ENCODE measurements at places on chromosomes 7 and 10.

GRCh38 chr7:107854989-107855388 lies 36.0 kb upstream of the DLD start:
- no peak for DNase-seq

GRCh38 chr10:75398692-75399460 lies 2.7 kb downstream of the ZNF503 start:
- no peak for DNase-seq

GRCh38 chr7:20299647-20300312 lies 30.9 kb upstream of the ITGB8 start:
- DNase-seq: no peak

GRCh38 chr10:121245754-121246153 lies 352.5 kb downstream of the FGFR2 start:
- DNase-seq: no peak

GRCh38 chr7:18721429-18721828 lies 225.9 kb downstream of the HDAC9 start:
- DNase-seq: no peak

- no peak for DNase-seq
Observed at GRCh38 chr7:98573816-98574215, 43.3 kb upstream of the NPTX2 start.

- no peak for DNase-seq
Observed at GRCh38 chr10:117547016-117547715, 4.6 kb downstream of the EMX2 start.

DNA sequence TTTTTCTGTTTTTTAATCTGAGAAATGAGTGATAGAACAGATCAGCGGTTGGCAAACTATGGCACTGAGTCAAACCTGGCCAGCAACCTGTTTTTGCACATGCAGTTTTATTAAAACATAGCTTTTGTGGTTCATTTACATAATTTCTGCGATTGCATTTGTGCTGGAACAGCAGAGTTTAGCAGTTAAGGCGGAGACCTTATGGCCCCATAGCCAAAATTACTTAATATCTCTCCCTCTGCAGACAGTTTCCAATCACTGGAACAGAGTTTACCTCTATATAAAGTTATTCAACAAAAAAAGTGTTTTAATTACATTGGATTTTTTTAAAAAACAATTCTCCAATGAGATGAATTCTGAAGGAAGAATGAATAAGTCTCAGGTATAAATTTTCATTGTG lies 212.1 kb downstream of the DGKB start:
- no peak for DNase-seq

DNA sequence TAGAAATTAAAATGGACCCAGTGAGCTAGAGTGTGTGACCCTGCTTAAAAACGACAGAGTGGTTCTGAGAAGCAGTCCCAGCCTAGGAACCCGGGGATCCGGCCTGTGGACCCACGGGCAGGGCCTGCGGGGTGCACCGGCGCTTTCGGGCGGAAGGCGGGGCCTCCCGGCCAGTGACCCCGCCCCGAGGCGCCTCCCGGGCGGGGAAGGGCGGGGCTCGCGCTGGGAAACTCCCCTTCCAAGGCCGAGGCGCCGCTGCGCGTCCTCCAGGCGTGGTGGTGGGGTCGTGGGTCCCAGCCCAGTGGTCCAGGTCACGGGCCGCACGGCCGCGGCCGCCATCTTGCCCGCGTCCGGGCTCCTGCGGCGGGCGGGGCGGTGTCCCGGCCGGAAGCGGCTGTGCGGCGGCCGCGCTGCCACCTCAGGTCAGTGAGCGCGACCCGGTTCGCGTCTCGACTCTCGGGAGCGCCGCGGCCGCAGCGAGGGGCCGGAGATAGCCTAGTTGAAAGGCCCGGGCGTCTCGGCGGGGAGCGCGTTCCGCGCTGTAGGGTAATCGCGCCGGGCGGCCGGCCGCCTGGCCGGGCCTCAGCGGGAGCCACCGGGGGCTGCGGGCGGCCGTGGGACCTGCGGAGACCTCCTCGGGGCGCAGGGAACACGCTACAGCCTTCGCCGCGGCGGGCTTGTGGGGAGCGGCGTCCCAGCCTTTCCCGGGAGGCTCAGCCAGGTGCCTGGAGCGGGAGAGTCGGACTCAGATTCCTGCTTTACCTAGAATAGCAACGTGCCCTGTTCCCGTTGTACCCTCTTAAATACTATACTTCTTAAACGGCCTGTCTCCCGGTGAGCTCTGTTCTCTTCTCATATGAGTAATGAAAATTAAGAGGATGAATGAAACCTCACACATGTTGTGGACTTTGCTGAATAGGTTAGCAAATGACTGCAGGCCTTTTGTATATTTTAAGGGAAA lies at the start of gene MIOS:
TSS of gene MIOS (plus strand) at position 234 of the 961 bp plus-strand sequence. CDS start 5,592 bp downstream, outside the sequence.
- peak; percentile 53 for DNase-seq

GRCh38 chr7:90771281-90771680 lies 175.2 kb downstream of the CDK14 start:
- no peak for DNase-seq

DNA sequence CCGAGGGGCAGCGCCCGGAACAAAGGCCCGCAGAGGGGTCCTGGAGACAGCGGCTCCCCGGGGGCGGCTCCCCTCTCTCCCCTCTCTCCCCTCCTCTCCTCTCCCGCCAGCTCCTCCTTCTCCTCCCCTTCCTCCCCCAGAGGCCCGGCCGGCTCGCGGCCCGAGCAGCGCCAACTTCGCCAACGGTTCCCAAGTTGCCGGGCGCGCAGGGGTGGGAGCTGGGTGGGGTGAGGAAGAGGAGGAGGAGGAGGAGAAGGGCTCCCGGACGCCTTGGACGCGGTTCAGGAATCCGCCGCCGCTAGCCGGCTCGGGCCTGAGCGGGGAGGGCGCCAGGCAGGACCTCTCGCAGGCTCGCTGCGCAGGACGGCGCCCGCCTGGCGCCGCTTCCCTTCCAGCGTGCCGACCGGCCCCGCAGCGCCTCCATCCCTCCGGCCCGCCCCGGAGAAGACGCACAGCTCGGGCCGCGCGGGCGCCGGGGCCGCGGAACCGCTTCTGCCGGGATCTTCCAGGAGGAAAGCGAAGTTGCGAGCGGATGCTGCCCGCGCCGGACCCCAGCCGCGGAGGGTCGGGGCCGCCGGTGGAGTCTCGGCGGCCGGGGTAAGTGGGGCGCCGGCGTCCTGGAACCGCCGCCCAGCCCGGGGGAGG lies at the start of gene CHST3:
TSS of gene CHST3 (plus strand) at position 298 of the 645 bp plus-strand sequence. CDS start 41,448 bp downstream, outside the sequence.
- DNase-seq: no peak

- DNase-seq: no peak
Observed at GRCh38 chr7:50369143-50370026, 64.9 kb downstream of the IKZF1 start.

- no peak for DNase-seq
Observed at GRCh38 chr10:96370584-96371157, 11.9 kb upstream of the OPALIN start.

DNA sequence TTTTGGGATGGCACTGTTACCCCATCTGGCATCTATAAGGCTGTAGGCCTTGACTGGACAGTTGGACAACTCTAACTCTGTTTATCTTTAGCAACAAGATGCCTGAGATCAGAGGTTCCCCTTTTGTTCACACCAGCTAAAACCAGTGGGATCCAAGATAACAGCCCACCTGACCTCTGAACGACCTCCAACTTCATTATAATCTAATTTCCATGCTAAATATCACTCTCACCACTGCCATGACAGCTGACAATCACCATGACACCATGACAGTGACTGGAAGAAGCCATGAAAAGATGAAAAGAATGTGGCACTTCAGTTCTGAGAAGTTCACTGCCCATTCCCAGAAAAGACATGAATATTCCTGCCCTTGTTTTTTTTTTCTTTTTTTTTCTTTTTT lies 281.4 kb upstream of the TAC1 start:
- no peak for DNase-seq

DNA sequence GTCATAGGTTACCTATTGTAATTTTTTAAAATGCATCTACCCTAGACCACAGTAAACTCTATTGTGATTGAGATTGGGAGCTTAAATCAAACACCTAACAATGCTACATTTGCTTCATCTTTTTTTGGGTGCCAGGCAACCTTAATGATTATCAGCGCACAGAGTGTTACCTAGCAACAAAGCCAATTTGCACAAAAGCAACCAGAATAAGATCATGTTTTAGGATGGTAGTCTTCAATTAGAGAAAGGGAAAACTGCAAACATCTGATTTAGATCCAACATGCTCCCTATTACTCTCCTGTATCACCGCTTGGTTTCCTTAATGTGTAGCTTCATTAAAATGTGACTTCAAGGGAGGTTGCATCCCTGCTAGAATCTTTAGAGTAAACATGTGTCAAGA lies 226.9 kb downstream of the ABCA13 start:
- DNase-seq: no peak

- DNase-seq: no peak
Observed at GRCh38 chr7:26574476-26574875, 282.8 kb downstream of the SNX10 start.

- no peak for DNase-seq
Observed at GRCh38 chr10:70376436-70377378, 5.7 kb downstream of the LRRC20 start.

- DNase-seq: no peak
Observed at GRCh38 chr7:20193242-20193777, 23.9 kb downstream of the MACC1 start.

GRCh38 chr10:94683214-94684054 lies at the start of gene CYP2C18:
TSS of gene CYP2C18 (plus strand) at chr10:94683729. CDS start at chr10:94683820, 91 bp downstream.
- DNase-seq: no peak

GRCh38 chr7:139264220-139264619 lies 33.2 kb downstream of the UBN2 start:
- no peak for DNase-seq

All from amniotic stem cell (primary cell).